ENCODE measurements at places on chromosomes 13 and 19.

GRCh38 chr13:113364901-113365582 is 1.1 kb upstream of the GRTP1 start:
- no peak for DNase-seq

- DNase-seq: no peak
Observed at GRCh38 chr13:111216166-111216960, 101.3 kb downstream of the ARHGEF7 start.

DNA sequence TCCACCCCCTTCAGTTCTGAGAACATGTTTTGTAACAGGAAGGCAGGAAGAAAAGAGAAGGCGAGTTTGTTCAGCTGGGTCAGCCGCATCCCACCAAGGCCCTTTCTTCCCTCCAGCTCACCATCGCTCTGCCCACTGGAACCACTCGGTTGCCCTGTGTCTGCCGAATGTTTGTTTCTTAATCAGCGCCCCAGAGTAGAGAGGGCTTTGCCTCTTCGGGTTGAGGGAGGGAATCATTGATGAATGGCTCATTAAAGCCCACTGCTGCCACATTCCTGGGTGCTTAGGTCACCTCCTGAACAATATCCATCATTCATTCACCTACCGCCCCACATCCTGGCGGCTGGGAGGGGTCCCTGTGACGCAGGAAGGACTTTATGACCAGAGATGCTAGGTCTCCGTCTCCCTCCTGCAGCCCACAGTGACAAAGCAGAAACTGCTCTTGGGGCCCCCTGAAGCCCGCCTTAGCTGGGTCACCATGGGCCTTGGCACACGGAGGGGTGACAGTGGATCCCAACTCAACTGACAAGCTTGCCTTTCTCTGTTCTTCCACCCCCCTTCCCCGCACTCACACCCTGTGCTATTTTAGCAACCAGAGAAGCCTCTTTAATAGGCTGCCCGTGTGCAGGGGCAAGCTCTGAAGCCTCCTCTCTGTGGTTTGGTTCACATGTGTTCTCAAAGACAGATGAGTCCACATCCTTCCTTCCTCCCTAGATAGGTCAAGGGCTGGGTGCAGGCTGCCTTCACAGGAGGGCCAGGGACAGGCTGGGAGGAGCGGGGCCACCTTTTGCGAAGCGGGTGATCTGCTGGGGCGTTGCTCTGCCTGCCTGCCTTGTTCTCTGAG is 46.2 kb downstream of the ACTN4 start:
- DNase-seq: no peak

DNA sequence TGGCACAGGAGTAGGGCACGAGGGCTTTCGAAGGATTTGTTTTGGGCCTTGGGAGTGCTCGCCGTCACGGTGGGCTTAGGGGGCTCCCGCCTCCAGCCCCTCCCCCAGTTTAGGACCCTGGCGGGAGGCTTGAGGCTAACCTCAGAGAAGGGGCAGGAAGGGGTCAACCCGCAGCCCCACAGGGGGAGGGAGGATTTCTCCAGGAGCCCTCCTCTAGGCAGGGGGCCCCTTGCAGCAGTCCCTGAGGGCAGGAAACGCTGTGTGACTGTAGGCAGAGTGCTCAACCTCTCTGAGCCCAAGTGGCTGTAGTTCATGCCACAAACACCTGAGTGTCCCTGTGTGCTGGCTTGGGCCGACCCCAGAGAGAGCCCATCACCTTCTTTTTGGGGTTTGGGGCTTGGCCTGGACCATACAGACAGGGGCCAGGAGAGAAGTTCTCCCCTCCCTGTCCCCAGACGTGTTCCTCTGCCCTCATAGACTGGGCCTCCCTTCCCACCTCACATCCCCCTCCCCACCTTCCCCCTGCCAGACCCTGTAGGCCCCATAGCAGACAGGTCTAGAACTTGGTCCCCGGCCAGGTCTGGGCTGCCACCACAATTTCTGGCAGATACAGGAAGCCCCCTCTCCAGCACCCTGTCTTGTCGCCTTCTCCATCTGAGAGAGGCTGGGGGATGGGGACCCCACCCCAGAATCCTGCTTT is 8.1 kb downstream of the ISYNA1 start:
- DNase-seq: no peak

GRCh38 chr13:42592915-42593900 is 19.3 kb downstream of the TNFSF11 start:
- DNase-seq: no peak

DNA sequence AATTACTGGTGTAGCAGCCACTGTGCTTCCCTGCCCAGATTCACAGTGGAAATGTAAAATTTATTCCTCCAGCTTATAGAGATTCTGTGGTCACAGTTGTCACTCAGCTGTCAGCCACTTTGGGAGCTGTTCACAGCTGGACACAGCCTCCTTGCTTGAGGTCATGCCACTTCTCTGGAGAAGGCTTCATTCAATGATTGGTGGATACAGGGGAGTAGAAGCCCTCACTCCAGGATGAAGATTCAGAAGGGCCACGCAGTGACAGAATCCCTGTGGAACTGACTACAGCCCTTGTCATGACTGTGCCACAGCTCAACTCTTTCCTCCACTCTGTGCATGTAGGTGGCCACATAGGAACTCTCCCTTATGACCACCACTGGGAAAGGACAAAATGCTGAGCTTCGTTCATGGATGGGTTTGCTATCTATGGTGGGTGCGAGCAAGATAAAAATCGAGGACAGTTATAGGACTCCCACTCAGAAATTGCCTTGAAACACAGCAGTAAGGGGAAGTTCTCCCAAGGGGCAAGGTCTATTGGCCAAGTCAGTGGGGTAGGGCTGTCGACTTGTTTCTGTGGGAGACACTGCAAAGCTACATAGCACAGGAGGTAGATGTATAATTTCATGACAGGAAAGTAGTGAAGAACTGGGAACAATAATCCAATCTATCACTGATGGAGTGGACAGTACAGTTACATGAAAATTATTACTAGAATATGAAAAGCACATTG is 98.7 kb downstream of the CCNA1 start:
- no peak for DNase-seq

DNA sequence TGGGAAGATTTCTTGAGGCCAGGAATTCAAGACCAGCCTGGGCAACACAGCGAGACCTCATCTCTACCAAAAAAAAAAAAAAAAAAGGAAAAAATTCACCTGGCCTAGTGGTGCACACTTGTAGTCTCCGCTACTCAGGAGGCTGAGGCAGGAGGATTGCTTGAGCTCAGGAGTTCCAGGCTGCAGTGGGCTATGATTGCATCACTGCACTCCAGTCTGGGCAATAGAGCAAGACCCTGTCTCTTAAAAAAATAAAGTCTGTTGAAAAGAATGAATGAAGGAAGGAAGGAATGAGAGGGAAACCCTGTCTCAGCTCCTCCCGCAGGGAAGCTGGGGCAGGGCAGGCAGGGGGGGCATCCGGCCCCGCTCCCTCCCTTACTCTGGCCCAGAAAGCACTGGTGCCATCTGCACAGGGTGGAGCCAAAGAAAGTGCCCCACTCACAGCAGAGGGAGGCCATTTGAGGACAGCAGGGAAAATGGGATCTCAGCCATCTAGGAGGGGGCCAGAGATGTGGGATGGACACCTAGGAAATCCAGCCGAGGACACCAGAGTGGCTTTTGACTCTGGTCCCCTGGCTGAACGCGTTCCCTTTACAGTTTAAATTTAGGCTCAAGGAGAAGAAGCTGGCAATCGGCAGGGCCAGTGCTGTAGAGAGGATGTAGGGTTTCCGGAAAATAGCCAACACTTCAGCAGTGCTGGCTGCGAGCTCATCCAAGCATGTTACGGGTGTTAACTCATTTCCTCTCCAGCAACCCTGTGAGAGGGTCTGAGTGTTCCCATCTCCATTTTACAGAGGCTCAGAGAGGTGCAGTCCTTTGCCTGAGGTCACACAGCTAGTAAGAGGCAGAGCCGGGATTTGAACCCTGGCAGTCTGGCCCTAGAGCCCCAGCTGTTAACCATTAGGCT is 3.6 kb upstream of the HPN start:
- DNase-seq: no peak
